ENCODE measurements at places on chromosomes 4 and X. TPM values are rescaled to one million over a fixed set of nuclear protein-coding genes. Genes with fewer than 3 reads are reported as not detected.

DNA sequence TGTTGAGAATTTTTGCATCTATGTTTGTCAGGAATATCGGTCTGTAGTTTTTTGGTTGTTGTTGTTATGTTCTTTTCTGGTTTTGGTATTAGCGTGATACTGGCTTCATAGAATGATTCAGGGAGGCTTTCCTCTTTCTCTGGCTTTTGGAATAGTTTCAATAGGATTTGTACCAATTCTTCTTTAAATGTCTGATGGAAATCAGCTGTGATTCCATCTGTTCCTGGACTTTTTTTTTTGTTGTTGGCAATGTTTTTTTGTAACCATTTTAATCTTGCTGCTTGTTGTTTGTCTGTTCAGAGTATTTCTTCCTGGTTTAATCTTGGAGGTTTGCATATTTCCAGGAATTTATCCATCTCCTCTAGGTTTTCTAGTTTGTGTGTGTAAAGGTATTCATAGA, 81.5 kb upstream of the GK2 start:
- H3K27ac ChIP-seq, result no peak overlapping the region
- no peak overlapping the region for H3K4me3 ChIP-seq
- H3K27me3 ChIP-seq, result no peaks in the 10 kb centered on the region
- peaks cover 4% of the 10 kb centered on the region for H3K36me3 ChIP-seq

- no peaks in the 10 kb centered on the region for H3K4me1 ChIP-seq
- H3K27ac ChIP-seq, result no peak overlapping the region
- H3K36me3 ChIP-seq, result no peaks in the 10 kb centered on the region
- H3K27me3 ChIP-seq, result peaks cover 18% of the 10 kb centered on the region
- H3K4me3 ChIP-seq, result no peak overlapping the region
Measured at GRCh38 chr4:122842392-122842791, 15.8 kb downstream of the FGF2 start.

DNA sequence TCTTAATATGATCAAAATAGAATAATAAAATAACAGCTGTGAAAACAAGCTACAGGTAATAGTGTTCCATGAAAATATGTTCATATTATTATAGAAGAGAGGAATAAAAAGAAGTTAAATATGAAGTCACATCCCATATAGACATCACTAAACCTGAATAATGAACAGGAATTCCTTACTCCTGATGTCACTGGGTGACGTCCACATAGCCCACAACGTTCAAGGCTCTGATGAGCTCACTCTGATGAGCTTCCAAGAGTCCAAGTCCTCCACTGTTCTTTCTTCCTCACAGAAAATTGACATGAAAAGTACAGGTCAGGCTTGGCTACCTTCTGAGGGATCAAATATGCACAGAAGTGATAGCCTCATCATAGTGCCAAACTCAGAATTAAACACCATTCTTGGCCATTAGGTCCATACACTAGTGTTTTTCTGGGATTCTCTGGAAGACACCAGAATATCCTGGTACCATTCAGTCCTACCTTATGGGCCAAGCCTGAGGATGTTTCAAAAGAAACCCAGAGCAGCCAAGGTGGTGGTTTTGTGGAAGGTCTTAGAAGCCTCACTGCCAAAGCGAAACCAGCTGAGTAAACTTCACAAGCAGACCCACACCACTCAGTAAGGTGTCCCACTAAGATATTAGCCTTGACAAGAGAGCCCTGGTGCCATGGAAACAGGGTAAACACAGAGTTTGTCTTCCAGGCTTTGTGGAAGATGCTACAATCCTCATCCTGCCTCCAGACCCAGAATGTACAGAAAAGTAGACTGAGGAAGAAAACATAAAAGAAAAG, 138.4 kb upstream of the HHIP start:
- no peak overlapping the region for H3K4me3 ChIP-seq
- no peak for DNase-seq
- no peaks in the 10 kb centered on the region for H3K4me1 ChIP-seq
- H3K27me3 ChIP-seq, result no peaks in the 10 kb centered on the region
- no peaks in the 10 kb centered on the region for H3K36me3 ChIP-seq
- H3K27ac ChIP-seq, result no peak overlapping the region

GRCh38 chrX:119648421-119648775, 42.2 kb upstream of the NKRF start:
- peaks cover 17% of the 10 kb centered on the region for H3K4me1 ChIP-seq
- no peak for DNase-seq

The EGFL6 gene
- total RNA-seq, result 5.0 TPM

DNA sequence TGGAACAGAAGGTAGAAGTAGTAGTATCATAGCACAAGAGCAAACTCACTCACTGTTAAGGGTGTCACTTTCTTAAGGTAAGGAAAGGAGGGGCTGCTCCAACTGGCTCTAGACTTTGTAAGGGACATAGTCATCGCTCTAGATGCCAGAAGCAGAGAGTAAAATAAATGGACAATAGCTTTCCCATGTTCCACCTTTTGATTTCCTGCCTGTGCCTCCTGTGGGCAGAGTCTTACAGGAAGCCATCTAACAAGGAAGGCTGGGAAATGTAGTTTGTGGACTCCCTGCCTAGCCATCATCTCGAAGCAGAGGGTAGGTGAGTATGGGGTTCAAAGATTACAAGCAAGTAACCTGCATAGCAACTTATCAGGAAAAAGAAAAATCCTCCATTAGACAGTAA, 1.7 kb upstream of the METTL14 start:
- no peaks in the 10 kb centered on the region for H3K36me3 ChIP-seq
- H3K4me1 ChIP-seq, result peaks cover 23% of the 10 kb centered on the region
- peaks cover 14% of the 10 kb centered on the region for H3K27me3 ChIP-seq
- H3K27ac ChIP-seq, result no peak overlapping the region

The SPIN2A gene
- 0.64 TPM for total RNA-seq

The RBPJ gene
- total RNA-seq, result 212 TPM

Measured in natural killer cell treated with Interleukin-12 subunit alpha and Interleukin-12 subunit beta and Interleukin-15 and Interleukin-18, amount 100 ng/mL, for 72 hours (primary cell).